DMS 273 treated with DMSO at 0.1 percent for 48 hours (cell line): ENCODE measurements at places on chromosomes 3 and 15.

- DNase-seq = no peak
Measured at GRCh38 chr15:43250785-43251184, 15.9 kb downstream of the TGM5 start.

- no peak for DNase-seq
Measured at GRCh38 chr3:30167541-30168011, 438.8 kb upstream of the TGFBR2 start.

GRCh38 chr3:76700323-76700722 lies 339.6 kb upstream of the ROBO2 start:
- DNase-seq = no peak

GRCh38 chr3:32421991-32422859 lies 30.6 kb downstream of the CMTM7 start:
- peak; percentile 30 for DNase-seq

DNA sequence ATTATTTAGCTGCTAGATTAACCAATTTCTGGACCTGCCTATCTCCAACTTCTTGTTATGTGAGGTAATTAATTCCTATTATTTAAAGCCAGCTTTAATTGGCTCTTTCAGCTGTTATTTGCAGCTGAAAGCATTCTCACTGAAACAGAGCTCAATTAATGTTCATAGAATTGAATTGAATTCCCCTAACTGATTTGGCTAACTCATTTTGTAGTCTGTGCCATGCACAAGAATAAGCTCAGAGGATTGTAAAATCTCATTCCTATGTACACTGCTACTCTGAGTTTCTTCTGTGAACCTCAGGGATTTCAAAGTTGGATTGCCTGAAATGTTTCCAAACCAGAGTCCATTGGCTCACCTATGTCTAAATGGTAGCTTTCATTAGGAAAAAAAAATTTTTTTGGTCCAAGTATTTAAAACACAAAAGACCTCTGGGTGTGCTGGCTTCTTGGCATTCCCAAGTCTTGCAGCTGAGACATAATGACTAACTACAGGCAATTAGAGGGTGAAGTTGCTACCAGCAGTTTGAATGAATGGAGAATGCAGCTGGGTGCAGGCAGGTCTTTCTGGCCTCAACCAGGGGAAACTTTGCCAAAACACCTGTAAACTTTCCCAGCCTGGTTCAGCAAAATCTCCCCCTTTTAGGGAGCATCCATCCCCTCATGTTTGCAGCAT lies 134.3 kb downstream of the EDEM1 start:
- DNase-seq = no peak

- DNase-seq = no peak
Measured at GRCh38 chr3:134082582-134082981, 52.9 kb upstream of the SLCO2A1 start.

DNA sequence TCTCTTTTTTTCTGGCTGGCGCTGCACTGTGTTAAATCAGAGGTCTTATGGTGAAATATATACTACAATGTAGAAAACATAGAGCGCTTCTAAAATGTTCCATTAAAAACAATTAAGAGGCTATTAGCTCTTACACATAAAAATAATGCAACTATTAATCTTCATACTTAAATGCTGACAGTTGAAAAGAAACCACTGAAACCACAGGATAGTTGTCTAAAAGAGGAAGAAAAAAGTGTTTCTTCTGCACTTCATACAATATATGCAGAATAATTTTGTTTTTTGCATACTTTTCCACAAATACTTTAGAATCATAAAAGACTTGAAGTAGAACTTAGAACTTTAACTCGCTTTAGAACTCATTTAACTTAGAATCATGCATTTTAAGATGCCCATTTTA lies 170.5 kb downstream of the PYDC2 start:
- no peak for DNase-seq

- DNase-seq = no peak
Measured at GRCh38 chr15:100716456-100717085, 114.2 kb downstream of the ASB7 start.

GRCh38 chr15:42375941-42376340 lies 16.6 kb downstream of the CAPN3 start:
- DNase-seq = no peak

DNA sequence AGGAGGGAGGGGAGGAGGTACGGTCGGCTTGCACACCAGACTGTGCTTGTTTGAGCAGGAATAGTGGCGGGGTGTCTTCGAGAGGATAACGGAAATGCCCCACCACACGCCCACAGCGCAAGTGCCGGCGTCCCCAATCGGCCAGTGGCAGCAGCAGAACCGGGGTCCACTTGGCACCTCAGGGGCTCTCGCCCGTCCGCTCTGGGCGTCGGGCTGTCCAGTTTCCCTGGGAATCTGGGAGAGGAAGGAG lies 53.7 kb downstream of the CCDC54 start:
- no peak for DNase-seq

GRCh38 chr3:141231952-141232823 lies 563 bp downstream of the PXYLP1 start:
- DNase-seq = no peak

DNA sequence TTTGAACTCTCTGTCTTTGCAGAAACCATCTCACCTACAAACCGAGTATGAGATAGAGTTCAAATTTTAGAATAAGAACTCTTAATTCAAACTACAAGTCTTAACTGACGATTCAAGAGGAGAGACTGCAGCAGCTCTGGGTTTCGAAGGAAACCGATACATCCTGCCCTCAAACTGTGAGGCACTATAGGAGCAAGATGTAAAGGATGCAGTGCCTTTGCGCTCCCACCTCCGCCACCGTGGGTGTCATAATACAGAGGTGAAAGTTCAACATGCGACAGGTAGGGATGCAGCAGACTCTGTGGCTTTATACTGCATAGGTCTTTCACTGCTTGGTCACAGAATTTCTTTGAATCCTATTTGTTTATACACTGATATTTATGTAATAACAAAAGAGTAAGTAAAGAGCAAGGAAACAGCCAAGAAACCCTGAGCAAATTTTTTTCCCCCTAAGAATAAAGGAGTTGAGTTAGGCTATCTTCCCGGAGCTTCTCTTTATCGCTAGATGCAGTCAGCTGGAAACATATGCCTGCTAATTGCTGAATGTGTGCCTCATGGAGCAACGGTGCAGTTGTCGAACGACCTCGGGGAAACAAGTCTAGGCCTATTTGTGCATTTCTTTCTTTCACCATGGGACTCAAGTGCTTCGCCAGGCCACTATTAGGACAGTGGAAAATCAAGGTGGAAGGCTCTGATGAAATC lies 1097.6 kb upstream of the CFAP20DC start:
- DNase-seq = no peak

- no peak for DNase-seq
Measured at GRCh38 chr3:6602329-6602728, 258.6 kb upstream of the GRM7 start.

GRCh38 chr3:38726751-38727150 lies 77.3 kb upstream of the SCN5A start:
- DNase-seq = no peak

- DNase-seq = no peak
Measured at GRCh38 chr15:70875001-70875782, 17.0 kb downstream of the THAP10 start.

DNA sequence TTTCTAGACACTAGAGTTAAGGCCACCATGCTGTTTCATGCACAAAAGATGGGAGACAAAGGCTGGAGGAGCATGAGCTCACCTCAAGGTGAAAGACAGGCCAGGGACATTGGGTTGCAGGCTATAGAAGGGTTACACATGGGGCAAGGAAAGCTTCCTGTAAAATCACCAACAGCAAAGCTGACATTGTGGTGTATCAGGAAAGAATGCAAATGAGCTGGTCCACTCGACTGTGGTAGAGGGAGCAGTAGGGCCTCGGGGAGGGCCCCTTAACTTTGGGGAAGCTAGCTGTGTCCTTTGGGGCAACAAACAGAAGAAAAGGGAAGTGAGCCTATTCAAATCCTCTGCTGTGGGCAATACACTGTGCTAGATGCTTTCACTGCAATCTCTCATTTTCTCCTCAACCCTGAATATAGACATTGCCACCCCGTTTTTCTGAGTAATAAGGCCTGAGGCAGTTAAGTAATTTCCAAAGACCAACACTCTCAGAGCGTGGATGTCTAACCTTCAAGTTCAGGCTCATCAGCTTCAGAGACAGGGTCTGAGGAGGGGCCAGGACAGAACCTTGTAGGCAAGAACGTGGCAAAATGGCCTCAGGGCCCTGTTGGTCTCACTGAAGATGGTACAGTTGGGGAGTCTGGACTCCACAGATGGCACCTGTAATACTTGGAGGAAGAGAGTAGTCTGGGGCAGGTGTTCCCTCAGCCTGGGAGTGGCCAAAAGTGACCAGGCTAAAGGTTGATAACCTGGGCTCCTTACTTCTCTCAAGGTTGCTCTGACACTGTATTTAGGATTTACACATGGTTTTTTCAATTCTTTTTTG lies 24.1 kb downstream of the CX3CR1 start:
- no peak for DNase-seq

- no peak for DNase-seq
Measured at GRCh38 chr3:40713795-40714194, 189.0 kb downstream of the ZNF621 start.

GRCh38 chr3:138060792-138061191 lies 50.8 kb downstream of the CLDN18 start:
- no peak for DNase-seq

- DNase-seq = no peak
Measured at GRCh38 chr15:31085359-31085758, 16.2 kb downstream of the TRPM1 start.

DNA sequence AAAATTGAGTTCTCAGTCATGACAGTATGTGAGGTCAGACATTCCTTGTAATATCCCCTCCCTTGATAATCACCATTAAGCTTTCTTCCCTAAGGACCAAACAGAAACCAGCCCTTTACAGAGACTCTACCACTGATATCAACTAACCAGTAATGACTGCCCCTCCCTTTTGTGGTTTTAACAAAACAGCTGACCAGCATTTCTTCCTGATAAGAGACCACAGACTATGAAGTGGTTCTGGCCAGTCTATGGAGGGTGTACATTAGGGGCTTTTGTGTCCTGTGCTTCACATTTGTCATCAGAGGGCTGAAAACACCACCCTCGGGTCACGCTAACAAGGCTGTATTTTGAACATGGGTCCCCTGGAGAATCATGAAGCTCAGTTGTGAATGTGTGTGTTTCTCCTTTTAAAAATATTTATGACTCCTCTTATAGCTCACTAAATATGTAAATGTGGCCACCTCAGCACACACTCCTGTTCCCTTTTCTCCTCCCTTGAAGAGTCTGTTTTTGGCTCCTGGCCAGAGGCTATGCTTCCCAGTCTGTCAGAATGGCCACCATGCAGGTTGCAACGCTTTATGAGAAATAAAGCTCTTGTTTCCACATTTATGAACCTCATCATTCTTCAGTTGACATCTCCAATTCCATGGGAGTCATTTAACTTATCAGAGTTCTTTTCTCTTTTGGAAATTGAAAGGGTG lies 239.3 kb downstream of the CPNE4 start:
- no peak for DNase-seq

GRCh38 chr15:58520936-58521292 lies 89.1 kb downstream of the LIPC start:
- DNase-seq = no peak

DNA sequence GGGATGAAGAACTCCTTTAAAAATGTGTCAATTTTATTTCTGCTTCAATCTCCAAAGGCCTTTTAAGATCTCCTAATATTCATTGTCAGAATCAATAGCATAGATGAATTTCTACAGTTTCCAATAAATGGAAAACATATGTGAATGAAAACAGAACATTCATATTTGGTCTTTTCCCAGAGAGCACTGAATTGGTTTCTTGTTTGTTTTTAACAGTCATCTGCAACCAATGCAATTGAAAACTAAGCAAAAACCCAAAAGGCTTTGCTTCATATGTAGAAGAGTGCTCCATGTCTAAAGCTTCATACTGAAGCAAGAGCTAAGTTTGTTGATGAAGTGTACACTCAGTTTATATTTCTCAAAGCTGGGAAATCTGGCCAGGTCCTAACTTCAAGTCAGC lies 426.5 kb upstream of the CDIN1 start:
- DNase-seq = no peak

DNA sequence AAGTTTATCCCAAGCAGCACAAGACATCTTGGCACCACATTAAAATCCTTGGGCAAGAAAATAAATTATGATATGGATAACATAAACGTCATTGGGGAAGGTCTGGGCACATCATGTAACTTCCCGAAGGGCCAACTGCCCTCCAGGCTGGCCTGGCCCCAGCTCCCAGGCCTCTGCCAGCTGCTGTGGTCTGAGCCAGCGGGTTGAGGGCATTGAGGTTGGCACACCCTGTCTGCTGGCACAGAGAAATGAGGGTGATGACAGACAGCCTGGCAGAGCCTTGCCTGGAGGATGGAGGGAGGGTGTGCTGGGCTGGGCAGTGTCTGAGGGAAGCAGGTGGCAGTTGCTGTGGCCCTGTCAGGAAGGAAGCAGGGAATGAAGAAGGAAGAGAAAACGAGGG lies 3.3 kb upstream of the RBSN start:
- no peak for DNase-seq

- DNase-seq = no peak
Measured at GRCh38 chr3:10950476-10951294, 41.9 kb upstream of the SLC6A1 start.

GRCh38 chr3:177835008-177835407 lies 637.7 kb upstream of the TBL1XR1 start:
- DNase-seq = no peak

DNA sequence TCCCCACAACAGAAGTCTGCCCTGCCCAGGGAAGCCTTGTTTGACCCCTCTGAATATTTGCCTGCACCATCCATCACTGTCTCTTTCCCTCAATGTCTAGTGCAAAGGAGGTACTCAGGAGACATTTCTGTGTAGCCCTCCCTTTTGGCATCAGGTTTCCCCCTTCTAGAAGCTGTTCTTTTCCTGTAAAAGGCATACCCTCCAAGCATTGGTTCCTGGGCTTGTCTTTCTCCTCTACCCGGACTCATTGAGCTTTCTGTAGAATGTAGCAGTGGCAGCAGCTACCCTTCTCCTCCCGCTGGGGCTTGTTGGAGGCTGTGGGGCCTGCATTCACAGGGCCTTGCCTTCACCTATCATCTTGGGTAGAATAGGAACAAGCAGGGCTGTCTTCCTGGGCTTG lies 63.5 kb downstream of the CTDSPL start:
- no peak for DNase-seq

DNA sequence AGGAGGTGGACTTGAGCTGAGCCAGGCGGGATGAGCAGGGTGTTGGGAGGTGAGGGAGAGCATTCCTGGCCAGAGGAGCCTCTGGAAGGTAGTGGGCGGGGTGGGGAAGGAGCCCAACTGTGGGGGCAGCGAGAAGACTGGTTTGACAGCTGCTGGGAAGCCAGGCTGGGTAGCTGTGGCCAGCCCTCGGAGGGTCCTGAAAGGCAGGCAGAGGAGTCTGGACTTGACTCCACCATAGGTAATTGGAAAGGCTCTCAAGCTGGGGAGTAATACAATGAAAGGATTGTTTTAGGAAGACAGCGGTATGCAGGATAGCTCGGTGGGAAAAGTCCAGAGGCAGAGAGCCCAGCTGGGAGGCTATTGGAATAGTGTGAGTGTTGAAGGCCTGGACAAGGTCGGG lies 17.2 kb downstream of the EPHB3 start:
- DNase-seq = no peak
